ENCODE measurements at places on chromosomes 1 and 21.
A peak's percentile ranks its signal among the peaks of the same experiment; 100 is the strongest.

- DNase-seq = no peak
These were observed 5.2 kb downstream of the AK2 start for GRCh38 chr1:33031506-33031905.

DNA sequence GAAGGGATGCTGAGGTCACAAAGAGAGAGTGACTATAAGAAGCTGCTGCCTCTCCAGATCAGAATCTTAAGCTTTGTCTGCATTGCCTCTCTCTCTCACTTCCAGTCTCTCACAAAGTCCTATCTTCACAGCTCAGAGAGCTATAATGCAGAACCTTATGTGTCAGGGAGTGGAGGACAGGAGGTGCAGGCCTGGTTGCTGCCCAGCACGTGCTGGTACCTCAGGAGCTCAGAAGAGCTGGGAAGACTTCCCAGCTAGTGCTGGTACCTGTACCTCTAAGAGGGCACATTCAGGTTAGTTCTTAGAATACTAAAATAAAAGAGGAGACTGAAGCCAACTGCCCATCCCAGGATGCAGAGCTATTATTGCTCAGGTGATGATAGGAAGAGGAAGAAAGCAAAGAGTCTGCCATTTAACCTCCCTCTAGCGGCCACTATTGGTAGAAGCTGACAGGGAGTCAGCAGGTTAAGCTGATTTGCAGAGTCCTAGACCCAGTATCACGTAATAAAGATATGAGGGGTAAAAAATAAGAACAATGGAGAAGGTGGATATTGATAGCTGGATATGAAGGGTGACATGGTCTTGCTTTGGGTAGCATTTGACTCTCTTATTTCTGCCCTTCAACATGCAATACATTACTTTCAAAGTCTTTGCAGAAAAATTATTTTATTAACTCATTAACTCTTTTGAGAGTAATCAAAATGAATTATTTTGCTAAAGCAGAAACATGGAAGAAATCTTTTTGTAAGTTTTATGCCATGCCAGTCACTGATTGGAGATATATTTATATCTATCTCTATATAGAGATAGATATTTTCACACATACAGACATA, 138.1 kb upstream of the HMCN1 start:
- peak; percentile 58 for DNase-seq

GRCh38 chr1:67535474-67535873, 105.3 kb upstream of the SERBP1 start:
- DNase-seq = peak; percentile 66

- DNase-seq = peak; percentile 64
These were observed 138.5 kb downstream of the CLIC6 start for GRCh38 chr21:34807146-34807880.

DNA sequence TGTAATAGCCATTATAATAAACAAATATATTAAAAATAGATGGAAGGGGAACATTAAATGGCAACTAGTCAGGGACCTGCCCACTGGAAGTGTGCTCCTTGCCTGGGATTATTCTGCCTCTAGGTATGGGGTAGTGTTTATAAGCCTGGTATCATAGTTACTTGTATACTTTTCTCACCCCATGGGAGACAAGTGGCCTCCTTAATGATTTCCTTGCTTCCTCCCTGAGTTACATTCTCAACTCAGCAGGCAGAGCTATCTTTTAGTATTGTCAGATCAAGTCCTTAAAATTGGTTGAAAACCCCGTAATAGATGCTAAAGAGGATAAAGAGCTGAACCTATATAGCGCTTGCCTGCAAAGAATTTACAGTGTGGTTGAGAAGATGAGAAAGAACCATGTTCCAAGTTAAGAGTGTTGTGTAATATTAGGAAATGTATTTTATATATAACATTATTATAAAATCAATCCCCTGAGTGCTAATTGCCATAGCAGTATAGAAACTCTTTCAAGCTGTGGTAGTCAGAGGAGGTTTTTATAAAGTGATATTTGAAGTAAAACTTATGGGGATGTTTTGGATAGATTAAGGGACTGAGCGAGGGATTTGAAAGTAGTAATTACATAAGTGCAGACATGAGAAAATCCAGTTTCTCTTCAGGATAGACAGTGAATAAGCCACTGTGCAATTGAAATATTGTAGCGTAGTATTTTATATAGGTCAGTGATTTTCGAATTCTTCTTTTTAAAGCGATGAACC, 106.5 kb downstream of the SPATA46 start:
- no peak for DNase-seq

DNA sequence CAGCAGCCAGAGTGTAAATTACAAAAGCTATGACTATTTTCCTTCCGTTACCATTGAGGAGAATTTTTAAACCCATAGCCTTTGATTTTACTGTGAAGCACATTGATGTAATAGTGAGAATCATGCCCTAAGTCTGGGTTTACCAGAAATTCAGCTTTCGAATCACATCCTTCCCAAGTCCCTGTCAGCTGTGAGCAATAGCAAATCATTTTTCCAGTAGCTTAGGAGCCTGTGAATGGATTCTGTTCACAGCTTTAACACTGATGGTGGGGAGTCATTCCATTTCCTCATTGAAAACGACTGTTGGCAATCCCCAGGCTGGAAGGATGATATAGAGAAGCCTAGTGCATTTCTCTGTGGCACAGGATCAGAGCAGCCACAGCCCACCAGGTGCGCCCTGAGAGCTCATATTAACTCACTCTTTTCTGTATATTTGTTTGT, 82.2 kb upstream of the C1orf105 start:
- DNase-seq = peak; percentile 24

DNA sequence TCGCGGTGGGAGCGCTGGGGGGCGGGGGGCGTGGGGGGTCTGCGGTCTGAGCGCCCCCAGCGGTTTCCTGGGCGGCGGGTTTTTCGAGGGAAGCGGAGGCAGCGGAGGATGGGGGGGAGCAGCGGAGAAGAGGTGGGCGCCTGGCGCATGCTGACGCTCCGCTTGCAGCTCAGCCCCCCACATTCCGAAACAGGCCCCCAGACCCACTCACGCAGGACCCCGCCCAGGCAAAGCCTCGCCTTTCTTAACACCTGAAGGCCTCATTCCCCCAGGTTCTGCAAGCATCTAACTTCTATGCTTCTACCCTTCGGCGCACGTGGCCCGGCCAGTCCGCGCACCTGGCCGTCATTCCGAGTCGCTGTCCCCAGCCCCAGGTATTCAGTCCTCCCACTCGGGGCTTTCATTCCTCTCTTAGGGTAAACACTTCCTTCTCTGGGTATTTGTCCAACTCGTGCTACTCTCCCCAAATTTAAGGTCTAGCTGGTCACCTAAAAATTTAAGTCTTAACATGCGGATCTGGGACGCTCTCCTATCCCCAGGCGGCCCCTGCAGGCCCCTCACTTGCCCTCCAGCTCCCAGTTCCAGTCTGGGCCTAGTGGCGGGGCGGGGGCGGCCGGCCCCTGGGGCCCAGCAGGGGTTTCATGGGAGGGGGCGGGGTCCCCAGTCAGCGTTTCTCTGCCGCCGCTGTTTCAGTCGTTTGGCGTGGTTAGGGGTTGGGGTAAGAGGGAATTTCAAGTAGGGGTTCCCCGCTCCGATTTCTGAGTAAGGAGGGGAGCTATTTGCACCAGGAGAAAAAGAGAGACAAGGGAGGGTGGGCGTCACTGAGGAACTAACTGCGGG, 2.8 kb upstream of the ZBTB7B start:
- peak; percentile 54 for DNase-seq

DNA sequence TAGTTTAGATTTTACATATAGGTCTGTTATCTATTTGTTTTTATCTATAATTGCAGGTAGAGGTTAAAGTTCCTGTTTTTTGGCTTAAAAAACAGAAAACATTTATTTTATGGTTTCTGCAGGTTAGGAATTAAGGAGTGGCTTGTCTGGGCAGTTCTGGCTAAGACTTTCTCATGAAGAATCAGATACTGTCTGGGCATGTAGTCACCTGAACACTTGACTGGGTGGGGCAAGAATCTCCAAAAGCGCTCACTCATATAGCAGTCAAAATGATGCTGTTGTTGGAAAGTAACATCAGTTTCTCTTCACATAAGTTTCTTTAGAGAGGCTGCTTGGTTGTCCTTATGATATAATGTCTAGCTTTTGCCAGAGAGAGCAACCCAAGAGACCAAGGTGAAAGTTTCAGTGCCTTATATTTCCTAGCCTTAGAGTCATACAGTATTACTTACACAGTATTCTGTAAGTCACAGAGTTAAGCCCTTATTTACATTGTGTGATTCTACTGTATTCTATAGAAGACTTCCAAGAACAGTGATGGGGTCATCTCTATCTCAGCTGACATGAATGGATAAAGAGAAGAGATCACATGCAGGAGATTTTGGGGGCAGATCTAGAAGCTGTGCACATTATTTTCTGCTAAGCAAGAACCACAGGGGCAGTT, 125.4 kb upstream of the GPR52 start:
- no peak for DNase-seq

- DNase-seq = peak; percentile 36
These were observed 126.5 kb downstream of the ADSS2 start for GRCh38 chr1:244325056-244325758.

DNA sequence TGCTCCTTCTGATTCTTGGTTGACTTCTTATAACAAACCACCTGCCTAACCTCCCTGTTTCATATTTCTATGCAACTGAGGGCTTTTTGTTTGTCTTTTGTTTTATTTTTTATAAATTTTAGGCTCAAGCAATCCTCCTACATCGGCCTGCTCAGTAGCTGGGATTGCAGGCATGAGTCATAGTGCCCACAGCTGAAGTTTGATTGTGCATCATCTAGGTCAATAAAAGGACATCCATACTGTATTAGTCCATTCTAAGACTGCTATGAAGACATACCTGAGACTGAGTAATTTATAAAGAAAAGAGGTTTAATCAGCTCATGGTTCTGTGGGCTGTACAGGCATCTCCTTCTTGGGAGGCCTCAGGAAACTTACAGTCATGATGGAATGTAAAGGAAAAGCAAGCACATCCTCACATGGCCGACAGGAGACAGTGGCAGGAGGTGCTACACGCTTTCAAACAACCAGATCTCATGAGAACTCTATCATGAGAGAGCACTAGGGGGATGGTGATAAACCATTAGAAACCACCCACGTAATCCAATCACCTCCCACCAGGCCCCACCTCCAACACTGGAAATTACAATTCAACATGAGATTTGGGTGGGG, 285.0 kb downstream of the SIPA1L2 start:
- no peak for DNase-seq

DNA sequence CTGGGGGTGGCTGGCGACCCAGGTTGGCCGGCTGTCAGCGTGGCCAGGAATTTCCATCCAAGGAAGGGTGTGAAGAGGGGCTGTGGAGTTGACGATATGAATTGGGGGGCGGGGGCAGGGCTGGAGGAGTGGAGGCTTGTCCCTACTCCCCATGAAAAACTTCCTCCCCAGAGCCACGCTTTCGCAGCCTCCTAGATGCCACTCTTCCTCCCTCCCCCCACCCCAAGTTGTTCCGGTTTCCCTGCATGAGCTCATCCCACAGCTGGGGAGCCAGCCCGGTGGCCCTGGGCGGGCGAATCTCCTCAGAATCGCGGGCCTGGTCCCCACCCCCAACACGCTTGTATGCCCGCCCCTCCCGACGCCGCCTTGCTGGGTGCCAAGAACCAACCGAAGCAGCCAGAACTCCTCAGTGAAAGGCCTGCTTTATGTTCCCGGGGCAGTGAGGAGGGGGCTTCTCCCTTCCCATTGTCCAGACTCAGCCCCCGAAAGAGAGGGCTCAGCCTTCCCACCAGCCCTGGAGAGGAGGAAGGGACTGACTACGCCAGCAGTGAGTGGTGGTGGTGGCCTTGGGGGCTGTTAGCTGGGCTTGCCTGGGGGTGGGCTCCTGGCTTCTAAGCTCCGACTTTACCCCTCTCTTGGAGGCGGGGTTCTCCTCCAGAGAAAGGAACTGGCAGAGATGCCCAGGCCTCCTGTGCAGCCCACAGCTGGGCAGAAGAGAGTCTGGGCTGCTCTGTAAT, 1.8 kb upstream of the CSMD2 start:
- no peak for DNase-seq

GRCh38 chr1:54810153-54810942, 9.2 kb upstream of the TTC22 start:
- DNase-seq = peak; percentile 80

DNA sequence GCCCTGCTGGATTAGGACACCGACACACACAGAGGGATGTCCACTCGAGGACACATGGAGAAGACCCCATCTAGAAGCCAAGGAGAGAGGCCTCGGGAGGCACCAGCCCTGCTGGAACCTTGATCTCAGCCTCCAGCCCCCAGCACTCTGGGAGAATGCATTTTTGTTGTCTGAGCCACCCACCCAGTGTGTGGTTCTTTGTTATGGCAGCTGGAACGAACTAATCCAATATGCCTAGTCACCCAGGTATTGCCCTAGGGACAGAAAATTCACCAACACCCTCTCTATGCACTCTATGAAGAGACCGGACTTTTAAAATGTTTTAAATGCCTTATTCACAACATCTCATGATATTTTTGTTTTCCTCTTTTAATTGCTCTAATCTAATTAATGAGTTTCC, 117.4 kb downstream of the CRYAA start:
- DNase-seq = no peak

DNA sequence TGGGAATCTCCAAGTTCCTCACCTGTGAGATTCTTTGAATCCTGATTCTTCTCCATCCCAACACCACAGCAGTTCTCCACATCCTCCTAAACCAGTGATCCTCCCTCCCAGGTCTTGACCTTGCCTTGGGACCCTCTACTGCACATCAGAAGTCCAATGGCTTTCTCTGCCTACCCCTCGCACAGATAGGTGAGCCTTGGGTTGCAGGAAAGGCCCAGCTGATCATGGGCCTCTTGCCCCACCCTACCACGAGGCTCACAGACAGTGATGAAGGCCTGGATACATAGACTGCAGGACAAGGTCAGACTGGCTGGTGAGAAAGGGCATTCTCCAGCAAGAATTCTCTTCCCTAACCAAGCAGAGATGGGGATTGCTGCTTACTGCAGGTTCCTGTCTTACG, 825 bp downstream of the FABP3 start:
- no peak for DNase-seq

GRCh38 chr1:197486946-197487345, 218.9 kb downstream of the CRB1 start:
- no peak for DNase-seq

GRCh38 chr1:109263597-109264378, 14.4 kb downstream of the CELSR2 start:
- peak; percentile 86 for DNase-seq

- DNase-seq = no peak
These were observed 161.2 kb downstream of the PLPP3 start for GRCh38 chr1:56418151-56418631.

- DNase-seq = no peak
These were observed 39.5 kb downstream of the TGFB2 start for GRCh38 chr1:218384581-218384993.

DNA sequence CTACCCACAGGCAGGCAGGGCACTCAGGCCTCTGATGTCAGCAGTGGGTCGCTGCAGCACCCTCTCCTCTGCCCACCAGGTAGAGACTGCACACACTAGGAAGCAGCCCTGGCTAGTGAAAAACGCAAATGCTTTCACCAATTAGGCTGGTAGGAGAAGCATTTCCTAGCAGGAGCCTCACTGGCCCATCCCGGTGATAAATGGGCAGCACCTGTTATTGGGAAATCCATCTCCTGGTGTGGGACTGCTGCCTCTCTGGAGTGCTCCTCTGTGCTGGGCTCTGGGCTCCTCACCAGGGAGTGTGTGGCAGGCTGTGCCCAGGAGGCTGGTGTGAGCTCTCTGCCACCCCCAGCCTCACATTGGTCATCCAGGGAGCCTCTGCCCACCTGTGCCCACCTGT, 28.6 kb downstream of the LRP8 start:
- no peak for DNase-seq

- no peak for DNase-seq
These were observed 245.0 kb upstream of the B3GALT2 start for GRCh38 chr1:193431265-193431977.

- DNase-seq = no peak
These were observed 9.5 kb upstream of the RNF186 start for GRCh38 chr1:19824541-19824940.

Data from activated naive CD4-positive, alpha-beta T cell treated with anti-CD3 and anti-CD28 coated beads, Interleukin-2, amount 10 ng/mL, durations not matched to agents 7 days and 5 days (primary cell).